Breast epithelium (tissue), 4 donors: ENCODE measurements at places on chromosomes 5 and 9. TPM values are rescaled to one million over a fixed set of nuclear protein-coding genes. Genes with fewer than 3 reads are reported as not detected.

Gene WDR55
- 25.3 TPM for total RNA-seq

GRCh38 chr5:127072861-127073846 is at the start of gene C5orf63:
Gene C5orf63, minus strand, starts transcription at chr5:127073502. Its CDS starts 14,507 bp downstream, at chr5:127058995.
- DNase-seq = no peak

DNA sequence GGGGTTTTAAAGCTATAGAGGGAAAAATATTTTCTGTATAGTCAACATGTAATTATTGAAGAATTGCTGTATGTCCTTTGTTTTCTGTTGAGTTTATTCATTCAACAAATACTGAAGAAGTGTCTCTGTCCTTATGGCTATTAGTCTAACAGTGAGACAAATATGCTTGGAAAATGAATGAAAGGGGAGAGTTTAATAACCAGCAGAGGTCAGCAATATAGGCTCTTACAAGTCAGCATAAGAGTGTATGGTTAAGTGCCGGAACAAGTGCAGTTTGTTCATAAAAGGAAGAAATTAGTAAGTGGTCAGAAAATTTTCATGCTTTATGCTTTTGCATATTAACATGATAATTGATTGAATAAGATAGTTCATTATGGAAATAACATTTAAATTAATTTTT is 3.6 kb downstream of the SCAMP1 start:
- DNase-seq = no peak

DNA sequence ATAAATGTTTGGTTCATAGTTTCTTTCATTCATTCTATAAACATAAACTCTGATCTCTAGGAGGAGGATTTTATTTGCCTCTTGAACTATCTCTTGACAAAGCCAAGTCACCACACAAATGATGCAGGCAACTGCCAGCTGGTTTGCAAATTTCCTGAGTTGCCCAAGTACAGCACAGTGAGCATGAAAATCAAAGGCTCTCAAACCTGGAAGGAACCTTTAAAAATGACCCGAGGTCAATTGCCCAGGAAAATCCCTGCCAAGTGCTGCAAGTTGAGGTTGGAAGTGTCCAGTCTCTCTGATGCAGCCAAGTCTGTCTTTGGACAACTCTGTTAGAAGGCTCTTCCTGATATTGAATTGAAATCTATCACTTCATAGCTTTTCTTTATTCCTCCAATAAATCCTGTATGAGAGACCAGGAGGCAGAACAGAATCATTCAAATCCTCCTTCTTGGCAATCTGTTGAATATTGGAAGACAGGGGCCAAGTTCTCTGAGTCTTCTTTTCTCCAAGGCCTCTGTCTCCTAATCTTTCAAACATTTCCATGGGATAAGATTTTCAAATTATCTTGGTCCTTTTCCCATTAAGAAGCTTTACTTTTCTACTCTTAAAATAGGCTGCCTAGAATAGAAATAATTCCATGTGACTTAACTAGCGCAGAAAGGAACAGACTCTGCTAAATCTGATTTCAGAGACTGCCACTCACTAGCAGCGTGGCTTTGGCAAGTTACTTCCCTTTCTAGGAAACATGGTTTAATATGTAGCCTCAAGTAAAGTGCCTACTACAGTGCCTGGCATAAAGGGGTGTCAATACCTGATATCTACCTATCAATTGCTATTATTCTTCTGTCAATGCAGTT is 159.2 kb downstream of the SNX18 start:
- no peak for DNase-seq

DNA sequence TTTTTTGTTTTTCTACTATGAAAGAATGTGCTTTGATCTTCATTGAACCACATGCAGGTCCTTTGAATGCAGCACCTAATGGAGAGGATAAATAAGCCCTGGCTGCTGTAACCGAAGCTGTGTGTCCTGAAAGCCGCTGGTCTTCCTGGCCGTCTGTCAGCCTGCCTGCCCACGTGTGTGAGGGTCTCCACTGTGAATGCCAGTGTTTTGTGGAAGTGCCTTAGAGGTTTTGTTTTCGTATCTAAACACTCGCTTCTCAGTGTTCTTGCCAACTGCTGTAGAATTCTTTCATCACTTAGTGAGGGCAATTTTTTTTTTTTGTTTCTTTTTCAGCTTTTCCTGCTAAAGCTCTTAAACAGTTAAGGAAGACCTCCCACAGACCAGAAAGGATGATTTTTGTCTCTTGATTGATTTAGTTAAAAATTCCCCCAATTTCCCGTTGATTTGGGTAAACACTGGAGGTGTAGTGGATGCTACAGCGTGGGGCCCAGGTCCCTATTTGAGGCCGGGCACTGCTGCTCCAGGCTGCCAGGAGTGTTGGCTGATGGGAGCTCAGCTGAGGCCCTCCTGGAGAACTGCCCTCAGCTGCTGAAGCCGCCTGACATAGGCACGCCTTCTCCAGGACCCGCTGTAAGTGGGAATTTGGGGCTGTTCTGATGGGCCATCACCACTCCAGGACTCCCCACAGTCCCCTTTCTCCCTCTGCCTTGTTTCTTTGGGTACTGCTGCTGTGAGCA is 29.2 kb upstream of the PTCH1 start:
- DNase-seq = no peak

DNA sequence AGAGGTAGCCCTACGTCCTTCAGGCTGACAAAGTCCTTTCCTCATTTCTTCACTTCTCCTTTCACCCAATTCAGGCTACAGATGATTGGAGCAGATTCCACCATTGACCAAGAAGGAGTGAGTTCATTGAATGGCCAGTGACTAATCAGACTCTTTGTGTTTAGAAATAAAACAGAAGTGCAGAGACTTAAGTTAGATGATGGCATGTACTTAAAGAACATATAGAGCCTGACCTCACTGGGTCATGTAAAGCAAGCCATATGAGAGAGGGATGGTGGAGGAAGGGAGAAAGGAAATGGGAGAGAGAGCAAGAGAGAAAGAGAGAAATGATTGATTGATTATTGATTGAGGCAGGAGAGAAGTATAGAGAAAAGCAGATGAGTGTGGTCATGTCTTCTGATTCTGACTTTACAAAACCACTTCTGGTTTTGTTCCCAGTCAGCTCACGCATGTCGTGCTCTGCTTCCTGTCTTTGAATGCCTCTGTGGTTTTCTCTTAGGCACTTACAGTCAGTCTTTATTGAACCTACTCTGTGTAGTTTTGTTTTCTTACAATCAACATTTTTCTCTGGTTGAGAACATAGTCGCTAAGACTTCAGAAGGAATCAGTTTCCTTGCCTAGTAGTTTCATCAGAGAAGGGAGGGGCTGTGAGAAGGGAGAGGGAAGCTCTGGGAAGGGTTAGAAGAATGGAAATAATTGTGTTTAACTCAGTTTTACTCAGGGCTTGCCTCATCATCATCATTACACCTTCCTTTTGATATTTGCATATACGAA is 149.2 kb upstream of the KLF9 start:
- DNase-seq = no peak

Gene F12
- total RNA-seq = 0.64 TPM

- DNase-seq = no peak
Observed at GRCh38 chr5:86640998-86641397, 23.3 kb downstream of the COX7C start.

DNA sequence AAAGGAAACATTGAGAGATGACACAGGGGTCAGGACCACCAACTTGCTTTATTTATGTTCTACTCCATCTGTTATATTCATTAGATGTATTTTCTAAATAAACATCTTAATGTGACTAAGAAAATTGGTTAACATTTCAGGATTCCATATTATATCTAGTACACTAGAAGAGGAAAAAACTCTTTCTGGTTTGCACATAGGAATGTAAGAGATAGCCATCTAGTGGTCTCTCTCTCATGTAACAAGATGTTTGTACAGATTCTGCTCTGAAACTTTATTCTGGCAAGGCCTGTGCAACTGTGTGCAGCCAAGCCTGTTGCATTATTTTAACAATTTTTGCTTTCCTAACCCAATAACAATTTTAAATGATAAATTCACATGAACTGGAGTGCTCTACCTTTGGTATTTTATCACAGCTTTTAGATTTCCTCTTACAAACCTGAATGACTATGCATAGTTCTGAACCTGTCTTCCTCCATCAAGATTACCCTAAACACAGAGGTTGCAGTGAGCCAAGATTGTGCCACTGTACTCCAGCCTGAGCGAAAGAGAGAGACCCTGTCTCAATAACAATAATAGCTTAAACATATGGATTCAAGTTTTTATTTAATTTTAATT is 148.2 kb downstream of the GIN1 start:
- DNase-seq = no peak

DNA sequence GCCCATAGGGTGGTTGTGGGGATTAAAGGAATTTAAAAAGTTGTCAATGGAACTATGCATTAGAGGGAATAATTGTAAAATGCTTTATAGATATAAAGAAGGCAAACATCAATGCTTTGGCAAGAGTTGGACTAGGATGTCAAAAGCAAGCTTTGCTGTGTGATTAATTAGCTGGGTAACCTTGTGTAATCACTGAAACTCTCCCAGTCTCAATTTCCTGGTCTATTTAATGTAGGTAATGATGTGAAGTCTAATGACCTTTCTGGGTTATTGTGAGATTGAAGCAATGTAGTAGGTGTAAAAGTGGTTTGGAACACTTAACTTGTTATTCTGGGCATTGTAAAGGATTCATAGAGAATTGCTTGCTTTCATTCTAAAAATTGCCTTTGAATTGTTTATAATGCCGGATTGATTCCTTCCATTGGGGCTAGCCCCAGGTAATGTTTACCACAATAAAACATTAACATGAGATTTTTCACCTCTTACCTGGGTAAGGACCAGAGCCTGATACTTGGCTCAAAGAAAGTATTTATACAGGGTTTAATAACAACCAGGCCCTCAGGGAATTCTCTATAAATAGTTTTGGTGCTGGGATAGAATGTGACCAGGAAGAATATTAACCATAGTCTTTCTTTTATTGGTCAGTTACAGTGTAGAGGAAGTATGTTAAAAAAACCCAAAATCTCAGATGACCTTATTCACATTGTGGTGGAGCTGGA is 30.0 kb upstream of the CLINT1 start:
- no peak for DNase-seq

Gene INSL6
- total RNA-seq = not detected

DNA sequence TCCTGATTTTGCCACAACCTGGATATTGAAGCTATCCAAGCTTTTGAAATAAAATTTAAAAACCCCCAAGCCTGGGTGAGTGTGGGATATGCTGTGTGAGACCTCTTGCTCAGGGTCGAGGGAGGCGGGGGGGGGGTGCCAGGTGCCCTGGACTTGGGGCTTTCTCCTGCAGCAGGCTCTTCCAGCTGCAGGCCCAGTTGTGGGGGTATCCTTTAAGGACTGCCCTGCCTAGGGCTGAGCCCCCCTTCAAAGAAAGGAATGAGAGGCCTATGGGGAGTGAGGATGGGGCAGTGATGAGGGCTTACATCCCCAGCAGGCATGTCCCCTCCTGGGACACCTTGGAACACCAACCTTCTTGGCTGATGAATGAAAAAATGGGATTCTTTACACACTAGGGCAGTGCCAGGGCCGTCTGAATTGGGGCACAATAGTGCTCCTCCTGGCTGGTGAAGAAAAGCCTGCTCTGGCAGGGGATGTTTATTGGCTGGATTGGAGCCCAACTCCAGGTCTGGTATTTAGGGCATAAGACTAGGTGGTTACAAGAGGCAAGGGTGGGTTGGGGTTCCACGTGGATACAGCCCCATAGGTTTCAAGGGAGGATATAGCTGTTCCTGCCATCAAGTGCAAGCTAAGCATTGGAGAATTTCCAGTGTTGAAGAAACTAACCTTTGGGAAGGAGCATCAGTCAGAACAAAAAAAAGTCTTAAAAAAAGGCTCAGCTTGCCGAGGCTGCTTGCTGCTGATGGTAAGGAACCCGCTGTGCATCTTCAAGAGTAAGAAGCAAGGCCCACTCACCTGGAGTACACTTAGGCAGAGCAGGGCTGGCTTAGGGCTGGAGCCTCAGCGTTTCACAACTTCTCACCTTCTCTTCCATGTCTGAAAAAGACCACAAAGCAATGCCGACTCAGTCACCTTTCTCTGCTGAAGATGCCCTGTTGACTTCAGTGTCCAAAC is 7.0 kb downstream of the HNRNPAB start:
- DNase-seq = no peak

DNA sequence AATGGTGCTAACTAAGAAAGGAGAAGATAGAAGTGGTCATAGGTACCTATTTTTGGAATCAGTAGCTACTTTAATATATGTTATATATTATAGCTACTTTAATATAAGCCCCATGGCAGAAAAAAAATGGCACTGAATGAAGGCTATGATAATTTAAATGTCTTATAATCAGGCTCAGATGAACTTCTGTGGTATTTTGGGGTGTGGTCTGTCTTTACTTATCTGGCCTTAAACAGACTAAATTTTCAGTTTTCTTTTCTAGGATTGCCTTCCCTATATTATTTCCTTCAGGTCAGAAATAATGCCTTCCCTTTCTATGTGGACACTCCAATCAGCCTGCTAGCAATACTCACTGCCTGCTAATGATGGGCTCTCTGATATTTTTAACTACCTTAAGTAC is 292.3 kb downstream of the SLF1 start:
- no peak for DNase-seq

- no peak for DNase-seq
Observed at GRCh38 chr5:1868886-1869475, 13.7 kb downstream of the IRX4 start.
